ENCODE measurements at places on chromosomes 16 and 17.
A peak's percentile ranks its signal among the peaks of the same experiment; 100 is the strongest.

- no peak for ATAC-seq
Observed at GRCh38 chr17:4944163-4944553, 4.1 kb downstream of the RNF167 start.

- ATAC-seq = no peak
Observed at GRCh38 chr17:74316220-74316619, 9.8 kb upstream of the KIF19 start.

- peak; percentile 91 for ATAC-seq
Observed at GRCh38 chr17:64200080-64201032, 62.7 kb downstream of the TEX2 start.

DNA sequence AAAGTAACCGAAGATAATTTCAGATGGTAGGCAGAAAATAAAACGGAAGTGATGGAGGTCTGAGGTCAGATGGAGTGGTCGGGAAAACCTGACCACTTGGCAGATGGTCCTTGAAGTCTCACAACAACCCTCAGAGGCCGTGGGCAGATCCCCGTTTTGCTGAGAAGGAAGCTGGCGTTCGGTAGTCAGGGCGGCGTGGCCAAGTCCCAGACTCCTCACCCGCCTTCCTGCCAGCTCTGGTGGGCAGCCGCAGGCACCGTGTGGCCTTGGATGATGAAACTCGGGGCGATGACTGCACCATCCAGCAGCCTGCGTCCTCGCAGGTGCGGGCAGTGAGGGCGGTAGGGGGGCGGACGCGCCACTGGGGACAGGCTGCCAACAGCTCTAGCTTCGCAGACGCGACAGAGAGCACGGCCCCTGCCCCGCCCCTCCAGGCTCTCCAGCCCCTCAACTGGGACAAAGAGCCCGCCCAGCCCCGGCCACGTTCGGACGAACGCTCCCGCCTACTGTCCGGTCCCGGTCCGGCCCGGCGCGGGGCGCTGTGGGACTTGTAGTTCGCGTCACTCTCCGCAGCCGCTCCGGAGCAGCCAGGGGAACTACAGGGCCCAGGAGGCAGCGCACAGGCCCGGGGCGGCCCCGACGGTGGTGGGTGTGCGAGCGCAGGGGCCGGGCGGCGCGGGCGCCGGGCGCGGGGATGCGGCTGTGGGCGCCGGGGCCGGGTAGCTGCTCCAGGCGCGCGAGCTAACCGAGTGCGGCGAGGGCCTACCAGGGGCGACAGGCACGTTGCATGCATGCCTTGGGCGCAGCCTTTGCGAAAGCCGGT is at the start of gene GPT2:
Gene GPT2 (plus strand): TSS at position 673 of the 823 bp plus-strand sequence. CDS start 354 bp downstream, outside the sequence.
- peak; percentile 97 for ATAC-seq

DNA sequence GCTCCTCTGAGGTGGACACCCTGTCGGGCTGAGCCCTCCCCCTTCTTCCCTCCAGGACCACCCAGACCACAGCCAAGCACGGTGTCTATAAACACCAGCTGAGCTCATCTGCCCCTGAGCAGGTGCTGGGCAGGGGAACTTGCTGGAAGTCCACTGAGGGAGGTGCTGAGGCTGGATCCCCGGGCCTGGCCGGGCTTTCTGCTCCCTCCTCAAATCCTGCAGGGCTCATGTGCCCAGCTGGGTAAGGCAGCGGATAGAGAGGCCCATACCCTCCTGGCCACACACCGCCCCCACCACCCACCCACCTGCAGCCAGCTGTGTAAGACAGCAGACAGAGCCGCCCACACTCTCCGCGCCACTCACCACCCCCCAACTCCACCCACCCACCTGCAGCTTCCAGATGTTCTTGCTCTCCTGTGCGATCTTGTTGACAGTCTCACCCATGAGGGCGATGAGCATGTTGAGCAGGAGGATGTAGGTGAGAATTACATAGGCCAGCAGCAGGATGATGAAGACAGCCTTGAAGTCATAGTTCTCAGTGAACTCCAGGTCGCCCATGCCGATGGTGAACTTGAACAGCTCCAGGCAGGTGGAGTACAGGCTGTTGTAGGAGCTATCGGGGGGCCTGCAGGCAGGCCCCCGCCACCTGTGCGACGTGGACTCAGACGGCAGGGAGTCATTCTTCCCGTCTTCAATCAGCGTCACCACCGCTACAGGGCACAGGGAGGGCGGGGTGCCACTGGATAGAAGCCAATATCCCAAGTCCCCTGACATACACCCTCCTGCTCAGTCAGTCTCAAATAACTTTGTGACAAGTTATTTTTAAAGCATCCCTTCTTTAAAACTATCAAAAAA is 15.9 kb upstream of the TRPV3 start:
- no peak for ATAC-seq

DNA sequence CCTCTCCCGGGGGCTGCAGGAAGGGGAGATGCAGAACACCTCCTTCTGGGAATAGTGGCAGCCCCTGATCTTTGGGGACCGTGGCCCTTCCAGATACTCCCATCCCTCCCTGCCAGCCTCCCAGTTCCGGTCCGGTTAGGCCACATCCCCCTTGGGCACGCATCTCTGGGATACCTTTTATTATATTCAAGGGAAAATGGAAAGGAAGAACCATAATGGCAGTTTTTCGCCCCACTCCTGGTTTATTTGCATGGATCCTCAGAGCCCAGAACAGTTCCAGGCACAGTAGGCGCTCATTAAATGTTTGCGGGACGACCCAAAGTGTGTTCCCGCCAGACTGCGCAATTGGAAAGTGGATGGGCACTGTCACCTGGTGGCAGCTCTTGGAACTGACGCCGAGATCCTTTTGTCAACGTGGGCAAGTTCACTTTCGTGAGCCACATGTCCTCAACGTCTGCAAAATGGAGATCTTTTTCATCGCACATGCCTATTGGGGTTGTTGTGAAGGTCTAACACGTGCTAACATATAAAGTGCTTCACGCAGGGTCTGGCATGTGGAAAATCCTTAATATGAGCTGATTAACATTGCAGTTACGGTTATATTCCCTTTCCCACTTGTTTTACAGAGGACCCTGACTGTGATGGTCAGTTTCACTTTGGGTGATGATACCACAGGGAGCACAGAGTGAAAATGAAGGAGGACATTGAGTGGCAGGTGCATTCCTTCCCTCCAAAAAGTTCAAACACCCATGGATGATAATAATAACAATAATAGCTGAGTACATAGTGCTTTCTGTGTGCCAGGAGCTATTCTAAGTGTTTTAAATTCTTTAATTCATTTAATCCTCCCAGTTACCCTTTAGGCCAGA is 1.7 kb upstream of the GPRC5B start:
- ATAC-seq = peak; percentile 63

DNA sequence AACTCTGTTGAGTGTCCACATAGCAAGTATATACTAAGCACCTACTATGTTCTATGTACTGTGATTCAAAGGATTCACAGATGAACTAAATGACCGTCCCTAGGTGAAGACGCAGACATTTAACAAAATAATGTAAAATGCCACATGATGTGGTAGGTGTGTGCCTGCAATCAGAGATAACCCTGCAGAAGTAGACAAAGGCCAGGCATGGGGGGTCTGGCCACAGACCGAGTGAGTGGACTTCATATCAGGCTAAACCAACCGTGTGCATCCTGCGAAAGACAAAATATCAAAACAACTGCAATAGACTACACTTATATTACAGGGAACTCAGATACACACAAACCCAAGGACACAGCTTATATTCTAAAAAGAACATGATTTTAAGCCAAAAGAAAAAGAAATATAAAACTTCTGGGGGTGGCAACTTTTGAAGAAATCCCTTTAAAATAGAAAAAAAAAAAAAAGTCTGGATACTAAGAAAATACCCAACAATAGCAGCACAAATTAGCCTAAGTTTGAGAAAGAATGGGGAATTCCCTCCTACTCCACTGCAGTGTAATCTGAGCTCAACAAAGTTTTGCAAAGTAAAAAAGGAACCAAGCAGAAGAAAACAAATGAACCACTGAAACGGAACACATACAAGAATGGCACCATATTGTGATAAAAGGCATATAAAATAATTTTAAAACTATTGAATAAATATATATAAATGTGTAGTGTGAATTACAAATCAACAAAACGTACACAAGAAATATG is 12.3 kb downstream of the HSDL1 start:
- ATAC-seq = no peak

- ATAC-seq = no peak
Observed at GRCh38 chr17:34842235-34842634, 119.0 kb downstream of the CCT6B start.

DNA sequence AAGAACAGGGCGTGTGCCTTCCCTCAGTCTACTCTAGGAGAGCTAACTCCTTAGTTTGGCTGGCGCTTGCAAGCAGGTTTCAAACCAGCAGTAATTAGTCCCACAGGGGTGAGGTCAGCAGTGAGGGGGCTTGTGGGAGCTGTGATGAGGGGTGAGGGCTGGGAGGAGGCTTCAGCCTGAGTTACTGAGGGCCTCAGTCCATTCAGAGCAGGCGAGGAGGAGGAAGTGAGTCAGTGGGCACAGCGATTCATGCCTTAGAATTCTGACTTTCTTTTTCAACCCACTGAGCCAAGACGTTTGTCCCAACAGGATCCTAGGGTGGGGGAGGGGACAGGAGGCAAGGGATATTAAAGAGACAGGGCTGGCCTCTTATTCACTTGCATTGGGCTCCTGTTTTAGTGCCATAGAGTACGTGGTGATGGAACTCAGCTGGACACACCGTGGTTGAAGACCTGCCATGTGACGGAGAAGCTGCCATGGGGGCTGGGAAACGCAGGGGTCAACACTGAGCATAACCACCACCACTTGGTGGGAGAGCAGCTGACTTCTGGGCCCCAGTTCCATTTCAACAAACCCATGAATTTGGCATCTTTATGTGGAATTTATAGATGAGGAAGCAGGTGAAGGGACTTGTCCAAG is 8.3 kb upstream of the ITGA3 start:
- ATAC-seq = no peak

DNA sequence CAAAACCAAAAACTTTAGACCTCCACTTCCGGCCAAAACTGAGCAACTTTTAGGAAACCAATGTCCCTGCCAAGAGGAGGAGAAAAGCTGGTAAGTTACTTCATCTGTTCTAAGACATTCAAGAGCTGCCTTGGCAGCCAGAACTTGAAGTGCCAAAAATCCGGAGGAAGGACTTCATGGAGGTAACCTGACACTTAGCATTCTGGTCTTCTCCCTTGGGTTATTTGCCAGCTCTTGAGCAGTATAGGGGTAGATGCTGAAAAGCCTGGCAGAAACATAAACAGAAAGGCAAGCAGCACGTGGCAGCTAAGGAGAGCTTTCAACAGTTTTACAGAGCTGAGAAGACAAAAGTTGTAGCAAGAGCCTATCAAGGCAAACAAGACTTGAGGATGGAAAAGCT is 53.2 kb downstream of the CDYL2 start:
- no peak for ATAC-seq

- ATAC-seq = peak; percentile 35
Observed at GRCh38 chr17:80737106-80738019, 192.7 kb downstream of the RPTOR start.

DNA sequence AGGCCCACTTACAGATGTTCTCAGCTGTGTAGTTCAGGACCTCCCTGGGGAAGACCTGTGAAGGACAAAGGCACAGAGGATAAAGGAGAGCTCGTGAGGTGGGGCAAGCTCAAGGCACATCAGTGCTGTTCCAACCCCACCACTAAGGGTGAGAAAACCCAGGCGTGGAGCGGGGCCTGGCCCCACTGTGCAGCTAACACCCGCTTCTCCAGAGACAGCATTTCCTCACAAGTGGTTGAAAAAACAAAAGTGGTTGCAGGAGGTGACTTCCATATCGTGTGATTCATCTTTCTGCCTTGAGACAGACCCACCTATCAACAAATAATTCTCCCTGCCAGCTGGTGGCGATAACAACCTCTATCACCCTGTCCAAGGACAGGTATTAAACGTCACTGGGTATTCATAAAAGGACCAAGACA is 30.0 kb downstream of the SNN start:
- ATAC-seq = peak; percentile 79

- ATAC-seq = no peak
Observed at GRCh38 chr16:86002178-86002900, 103.4 kb downstream of the IRF8 start.

- ATAC-seq = no peak
Observed at GRCh38 chr17:43916385-43916784, 9.0 kb upstream of the MPP2 start.

DNA sequence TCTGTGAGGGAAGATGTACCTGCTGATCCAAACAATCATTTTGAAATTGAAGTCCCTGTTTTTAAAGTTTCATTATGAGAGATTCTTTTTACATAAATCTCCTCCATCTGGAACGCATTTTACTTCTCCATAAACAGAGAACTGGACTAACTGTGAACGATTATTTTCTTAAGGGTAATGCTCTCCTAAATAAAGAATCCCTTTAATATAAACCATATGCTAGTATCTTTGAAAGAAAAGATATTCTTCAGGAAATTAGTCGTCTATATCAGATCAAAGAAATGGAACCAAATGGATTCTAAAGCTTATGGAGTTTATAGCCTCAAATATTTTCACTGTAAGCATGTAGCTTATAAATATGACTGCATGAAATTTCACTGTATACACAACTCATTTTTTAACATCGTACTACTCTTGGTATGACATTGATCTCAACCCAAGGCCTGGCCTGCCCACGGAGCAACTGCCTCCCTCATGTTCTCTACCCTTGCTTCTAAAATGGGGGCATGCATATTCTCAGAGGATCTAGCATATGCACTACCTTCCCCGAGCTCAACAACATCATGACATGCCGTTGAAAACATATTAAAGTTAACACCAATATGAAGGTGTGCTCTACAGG is 66.4 kb downstream of the MYH10 start:
- no peak for ATAC-seq

- ATAC-seq = no peak
Observed at GRCh38 chr17:15384142-15384787, 42.9 kb upstream of the TEKT3 start.

DNA sequence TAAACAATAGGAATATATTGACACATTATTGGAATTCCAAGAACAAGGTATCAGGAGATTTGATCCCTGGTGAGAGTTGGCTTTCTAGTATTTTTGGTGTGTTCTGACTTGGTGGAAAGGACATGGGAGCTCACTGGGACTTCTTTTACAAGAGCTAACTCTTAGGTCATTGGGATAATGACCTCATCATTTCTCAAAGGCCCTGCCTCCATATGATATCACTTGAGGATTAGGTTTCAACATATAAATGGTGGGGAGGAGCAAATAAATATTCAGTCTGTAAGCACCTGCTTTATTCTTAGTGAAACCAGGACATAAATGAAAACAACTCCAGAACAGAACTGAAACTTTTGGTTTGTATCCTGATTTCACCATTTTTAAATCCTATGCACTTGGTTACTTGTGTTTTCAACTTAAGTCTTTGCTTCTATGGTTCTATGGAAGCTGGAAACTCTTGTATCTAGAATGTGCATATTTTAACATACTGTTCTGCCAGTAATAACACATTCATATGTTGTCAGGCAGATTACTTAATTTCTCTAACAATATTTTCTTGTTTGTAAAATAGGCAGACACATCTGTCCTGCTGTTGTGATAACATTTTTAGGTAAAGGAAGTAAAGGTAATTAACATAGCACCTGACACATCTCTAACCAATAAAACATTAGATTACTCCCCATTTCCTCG is 1527.7 kb upstream of the CDH8 start:
- ATAC-seq = no peak
